ENCODE measurements at places on chromosomes 1 and 21.

DNA sequence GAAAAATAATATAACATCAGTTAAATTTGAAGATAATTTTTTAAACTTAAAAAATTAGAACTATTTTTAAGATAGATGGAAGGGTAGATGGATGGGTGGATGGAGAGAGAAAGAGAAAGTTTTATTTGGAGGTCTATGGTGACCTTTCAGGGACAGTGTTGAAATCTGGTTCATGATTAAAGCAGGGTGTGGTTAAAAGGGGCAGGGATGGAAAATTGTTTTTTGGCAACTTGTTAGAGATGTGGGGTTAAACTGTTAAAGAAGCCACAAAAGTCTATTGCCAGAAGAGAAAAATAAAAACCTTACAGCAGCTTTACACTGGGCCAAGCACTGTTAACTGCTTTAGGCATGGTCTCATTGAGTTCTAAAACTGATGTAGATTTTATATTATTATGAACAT, 134.9 kb upstream of the GORAB start:
- DNase-seq, result no peak

GRCh38 chr1:221810406-221810805, 68.5 kb upstream of the DUSP10 start:
- no peak for DNase-seq

- peak; percentile 92 for DNase-seq
Measured at GRCh38 chr1:7770997-7771822, at the start of gene VAMP3. Gene VAMP3 (plus strand): TSS chr1:7771296. CDS start chr1:7771384, 88 bp downstream.

DNA sequence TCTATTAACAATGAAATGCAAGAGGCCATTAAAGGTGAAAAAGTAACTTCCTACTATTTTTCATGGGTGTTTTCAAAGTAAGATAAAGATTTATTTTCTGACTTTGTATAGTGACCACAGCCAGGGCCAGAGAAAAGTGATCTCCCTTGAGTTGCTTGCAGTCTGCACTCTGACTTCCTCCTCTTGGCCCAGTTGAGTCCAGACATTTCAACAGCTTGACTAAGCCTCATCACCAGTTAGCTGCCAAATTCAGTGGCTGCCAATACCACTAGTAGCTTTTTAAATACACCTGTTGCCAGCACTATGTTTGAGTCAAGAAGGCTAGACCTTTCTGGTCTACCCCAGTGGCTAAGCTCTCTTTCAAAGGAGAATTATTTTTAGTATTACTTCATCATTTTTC, 3.7 kb upstream of the NEK7 start:
- peak; percentile 79 for DNase-seq

DNA sequence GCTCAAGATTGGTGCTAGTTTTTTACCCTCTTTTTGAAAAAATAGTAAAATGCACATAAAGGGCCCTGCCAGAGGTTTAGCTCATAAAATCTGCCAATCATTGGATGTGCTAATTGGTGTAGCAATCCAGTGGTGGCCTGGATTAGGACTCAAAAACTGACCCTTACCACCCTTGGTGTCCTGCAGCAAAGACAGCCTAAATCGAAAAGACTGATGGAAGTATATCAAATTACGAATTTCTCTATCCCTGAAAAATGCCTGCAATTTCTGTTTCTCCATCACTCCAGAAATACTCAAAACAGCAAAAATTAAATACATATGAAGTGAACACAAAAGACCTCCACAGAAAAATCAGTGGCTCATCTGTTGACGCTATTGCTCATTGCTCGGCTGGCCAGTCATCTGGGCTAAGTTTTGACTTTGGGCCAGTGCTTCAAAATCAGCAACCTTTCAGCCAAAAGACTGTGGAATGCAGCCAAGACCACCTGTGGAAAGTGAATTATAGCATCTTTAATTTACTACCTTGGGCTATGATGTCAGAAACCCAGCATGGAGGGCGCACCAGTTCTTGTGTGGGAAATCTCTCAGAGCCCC, 30.0 kb downstream of the WLS start:
- no peak for DNase-seq

DNA sequence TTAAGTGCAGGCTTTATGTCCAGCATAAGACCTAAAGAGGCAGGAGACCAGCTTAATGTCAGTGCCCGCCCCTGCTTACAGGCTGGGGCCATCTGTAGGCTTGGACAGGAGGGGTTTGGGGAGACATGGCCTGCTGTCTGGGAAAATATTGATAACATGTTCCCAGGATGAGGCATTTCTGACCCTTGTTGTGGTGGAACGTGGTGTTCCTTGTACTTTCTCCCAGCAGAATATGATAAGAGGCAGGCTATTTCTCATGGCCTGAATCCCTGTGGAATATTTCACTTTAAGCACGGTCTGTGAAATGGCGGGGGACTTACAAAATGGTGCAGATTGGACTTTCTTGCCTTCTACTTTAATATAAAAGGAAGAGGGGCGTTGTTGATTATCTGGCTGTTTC, 41.9 kb upstream of the PLA2G5 start:
- DNase-seq, result no peak

DNA sequence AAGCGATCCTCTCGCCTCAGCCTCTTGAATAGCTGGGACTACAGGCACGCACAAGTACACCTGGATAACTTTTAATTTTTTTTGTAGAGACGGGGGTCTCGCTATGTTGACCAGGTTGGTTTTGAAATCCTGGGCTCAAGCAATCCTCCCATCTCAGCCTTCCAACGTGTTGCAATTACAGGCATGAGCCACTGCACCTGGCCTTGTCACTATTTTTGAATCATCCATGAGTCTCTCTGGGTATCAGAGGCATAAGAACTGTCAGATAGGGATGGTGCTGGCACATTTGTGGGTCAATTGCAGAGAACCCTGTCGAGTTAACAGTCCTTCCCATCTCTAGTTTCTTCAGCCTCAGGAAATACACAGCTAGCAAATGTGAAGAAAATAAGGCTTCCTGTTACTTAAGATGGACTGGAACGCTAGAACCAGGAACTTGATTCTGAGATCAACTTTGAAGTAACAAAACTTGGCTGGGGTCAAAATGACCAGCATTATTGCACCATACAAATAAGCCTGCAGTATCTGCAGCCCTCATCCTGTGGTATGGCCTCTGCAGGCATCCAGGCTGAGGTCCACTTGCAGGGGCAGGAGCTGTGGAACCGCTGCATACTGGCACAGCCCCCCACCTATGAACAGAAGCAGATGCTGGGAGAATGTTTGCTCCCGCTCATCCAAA, 124.3 kb upstream of the GADD45A start:
- DNase-seq, result no peak

- DNase-seq, result no peak
Measured at GRCh38 chr1:178417858-178418257, 78.9 kb downstream of the CLEC20A start.

- peak; percentile 65 for DNase-seq
Measured at GRCh38 chr1:6438047-6438525, 13.5 kb downstream of the ESPN start.

- DNase-seq, result no peak
Measured at GRCh38 chr1:145980457-145980994, 15.9 kb downstream of the TXNIP start.

DNA sequence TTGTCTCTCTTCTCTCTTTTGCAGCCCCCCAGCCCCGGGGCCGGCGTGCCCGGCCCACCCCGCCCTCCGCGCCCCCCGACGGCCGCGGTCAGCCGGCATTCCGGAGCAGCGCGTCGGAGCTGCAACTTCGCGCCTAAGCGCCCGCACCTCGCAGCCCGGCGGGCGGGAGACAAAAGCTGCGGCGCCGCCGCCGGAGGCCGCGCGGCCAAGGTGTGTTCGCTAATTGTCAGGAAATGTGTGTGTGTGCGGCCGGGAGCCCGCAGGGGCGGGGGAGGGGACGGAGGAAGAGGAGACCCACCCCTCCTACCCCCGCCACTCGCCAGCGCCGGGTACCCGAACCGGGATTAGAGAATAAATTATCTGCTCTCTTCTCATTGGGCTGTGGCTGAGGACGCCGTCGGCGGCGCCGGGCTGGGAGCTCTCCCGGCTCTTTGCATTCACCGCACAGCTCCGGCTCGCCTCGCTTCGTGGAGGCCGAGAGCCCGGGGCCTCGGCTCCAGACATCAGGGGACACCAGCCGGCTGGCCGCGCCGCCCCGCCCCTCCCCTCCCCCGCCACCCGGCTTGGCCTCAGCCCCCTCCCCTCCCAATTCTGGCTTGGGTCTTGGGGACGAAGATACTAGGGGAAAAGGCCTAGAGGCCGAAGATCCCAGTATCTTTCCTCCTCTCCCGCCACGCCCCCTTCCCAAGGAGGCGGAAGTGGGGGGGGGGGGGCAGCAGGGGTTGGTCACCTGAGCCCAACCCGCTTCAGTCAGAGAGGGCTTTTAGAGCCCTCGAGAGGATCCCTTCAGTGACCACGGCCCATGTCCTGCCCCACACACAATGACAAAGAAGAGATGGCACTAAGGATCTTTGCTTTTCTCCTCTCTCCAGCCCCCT, 1.3 kb upstream of the BLACAT1 start:
- no peak for DNase-seq

GRCh38 chr1:31828926-31829690, 13.3 kb upstream of the SPOCD1 start:
- DNase-seq, result no peak

DNA sequence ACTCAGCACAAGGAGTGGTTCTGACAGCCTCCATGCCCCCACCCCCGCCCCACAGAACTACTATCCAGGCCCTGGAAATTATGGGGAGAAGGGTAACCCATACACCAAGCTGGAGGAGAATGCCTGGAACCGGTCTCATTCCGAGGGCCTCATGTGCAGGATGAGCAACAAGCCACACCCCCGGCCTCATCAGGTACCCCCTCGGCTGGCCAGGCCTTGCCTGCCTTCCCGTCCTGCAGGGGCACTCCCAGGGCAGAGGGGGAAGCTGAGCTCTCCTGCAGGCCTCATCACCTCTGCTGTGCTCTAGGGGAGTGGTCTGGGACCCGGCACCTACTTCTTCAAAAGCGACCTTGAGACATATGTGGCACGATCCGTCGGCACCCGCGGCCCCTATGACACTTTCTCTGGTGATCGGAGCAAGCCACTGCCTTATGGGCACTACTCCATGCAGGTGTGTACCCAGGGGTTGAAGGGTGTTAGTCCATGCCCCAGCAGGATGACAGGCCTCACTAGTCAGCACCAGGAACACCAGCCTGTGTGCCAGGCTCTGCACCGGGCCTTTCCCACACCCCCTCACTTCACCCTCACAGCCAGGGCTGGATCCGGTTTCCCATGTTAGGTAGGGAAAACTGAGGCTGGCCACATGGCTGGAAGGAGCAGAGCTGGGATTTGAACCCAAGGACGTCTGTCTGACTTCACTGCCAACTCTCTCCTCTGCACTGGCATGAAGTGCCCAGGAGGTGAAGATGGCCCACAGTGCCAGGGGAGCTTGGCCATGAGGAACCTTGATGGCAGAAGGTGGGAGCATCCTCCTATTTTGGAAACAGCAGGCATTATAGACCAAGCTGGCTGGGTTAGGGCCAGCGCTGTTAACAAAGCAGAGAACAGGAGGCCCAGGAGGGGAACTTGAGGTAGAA, 10.9 kb upstream of the TTC22 start:
- no peak for DNase-seq

GRCh38 chr1:214292322-214292721, 11.4 kb downstream of the SMYD2 start:
- DNase-seq, result no peak

- DNase-seq, result no peak
Measured at GRCh38 chr1:12540580-12541273, 77.3 kb downstream of the DHRS3 start.

GRCh38 chr1:169495046-169495775, 9.5 kb upstream of the SLC19A2 start:
- no peak for DNase-seq

- DNase-seq, result no peak
Measured at GRCh38 chr1:97925151-97925550, 4.3 kb upstream of the DPYD start.

DNA sequence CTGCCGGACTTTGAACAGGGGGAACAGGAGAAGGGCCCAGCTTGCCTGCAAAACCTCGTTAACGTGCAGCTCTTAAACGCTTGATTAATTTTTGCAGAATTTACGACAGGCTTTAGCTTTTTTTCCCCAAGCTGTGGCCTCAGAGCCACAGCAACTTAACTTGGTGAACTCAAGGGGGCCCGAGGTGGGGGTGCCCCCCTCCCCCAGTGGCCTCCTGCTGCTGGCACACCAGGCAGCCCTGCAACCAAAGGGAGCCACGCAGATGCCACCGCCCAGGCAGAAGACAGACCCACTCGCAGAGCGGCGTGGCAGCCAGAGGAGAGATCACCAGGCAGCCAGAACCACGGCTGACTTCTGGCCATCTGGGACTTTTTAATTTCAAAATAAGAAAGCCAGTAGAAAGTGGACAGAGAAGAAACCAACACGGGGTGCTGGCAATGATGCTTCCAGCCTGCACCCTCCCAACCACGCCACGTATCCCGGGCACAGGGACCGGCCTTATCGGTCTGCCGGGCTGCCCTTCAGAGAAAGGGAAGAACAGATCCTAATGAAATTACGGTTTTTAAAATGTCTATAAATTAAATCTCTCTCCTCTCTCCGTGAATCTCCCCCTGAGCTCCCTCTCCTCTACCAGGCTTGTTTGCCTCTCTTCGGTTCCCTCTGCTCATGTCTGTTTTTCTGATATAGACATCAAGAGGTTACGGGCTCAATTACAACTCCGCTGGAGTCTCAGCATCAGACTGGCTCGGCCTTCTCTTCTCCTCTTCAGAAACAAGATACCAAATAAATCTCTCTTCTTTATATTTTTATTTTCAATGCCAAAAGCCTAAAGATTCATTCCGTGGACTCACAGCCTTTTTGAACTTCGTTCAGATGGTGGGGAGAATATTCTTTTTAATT, 6.4 kb downstream of the CASZ1 start:
- DNase-seq, result no peak

DNA sequence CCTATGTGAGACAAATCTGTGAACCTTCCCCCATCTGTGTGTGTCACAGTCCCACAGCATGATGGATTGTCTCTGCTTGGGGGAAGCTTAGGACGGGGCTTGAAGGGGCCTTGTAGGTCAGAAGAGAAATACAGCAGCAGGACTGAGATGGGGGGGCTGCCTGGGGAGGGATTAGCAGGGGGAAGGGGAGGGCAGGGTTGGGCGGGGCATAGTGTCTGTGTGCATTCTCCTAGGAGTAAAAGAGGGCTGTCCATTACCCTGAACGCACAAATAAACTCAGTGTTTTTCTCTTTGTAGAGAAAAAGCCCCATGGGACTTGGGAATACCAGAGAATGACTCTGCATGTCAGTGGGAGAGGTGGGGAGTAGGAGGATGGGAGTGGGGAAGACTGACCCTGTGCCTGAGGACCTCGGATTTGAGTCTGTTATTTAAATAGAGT, 16.4 kb downstream of the RNF220 start:
- no peak for DNase-seq

GRCh38 chr21:41175080-41175479, 7.1 kb downstream of the BACE2 start:
- DNase-seq, result no peak
